ENCODE measurements at places on chromosomes 12 and 14.

DNA sequence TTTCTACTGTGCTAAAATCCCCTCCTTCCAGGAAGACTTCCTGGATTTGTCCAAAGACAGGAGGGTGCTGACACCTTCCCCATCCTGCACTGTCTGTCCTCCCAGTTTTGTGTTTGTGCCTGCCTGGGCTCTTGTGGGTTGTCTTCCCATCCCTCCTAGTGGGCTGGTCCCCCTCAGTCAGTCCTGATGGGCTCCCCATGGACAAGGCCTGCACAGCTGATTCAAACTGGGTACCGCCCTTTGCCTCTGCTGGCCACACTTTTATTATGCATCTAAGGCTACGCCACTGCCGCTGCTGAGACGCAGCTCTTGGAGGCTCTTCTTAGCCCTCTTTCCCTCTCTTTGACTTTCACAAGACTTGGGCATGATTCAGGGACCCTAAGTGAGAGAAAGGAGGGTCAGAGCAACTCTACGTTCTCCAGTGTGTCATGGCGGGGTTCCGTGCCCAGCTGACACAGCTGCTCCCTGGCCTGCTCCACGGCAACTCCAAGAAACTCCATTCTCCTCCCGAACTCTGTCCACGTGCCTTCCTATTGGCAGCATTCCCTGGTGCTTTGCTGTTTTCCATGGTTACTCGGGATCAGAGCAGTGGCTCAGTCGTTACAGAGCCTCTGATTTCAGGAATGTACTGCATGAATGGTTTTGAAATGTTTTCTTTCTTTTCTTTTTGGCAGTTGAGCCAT lies 3.8 kb upstream of the KRT85 start:
- no peak for DNase-seq

DNA sequence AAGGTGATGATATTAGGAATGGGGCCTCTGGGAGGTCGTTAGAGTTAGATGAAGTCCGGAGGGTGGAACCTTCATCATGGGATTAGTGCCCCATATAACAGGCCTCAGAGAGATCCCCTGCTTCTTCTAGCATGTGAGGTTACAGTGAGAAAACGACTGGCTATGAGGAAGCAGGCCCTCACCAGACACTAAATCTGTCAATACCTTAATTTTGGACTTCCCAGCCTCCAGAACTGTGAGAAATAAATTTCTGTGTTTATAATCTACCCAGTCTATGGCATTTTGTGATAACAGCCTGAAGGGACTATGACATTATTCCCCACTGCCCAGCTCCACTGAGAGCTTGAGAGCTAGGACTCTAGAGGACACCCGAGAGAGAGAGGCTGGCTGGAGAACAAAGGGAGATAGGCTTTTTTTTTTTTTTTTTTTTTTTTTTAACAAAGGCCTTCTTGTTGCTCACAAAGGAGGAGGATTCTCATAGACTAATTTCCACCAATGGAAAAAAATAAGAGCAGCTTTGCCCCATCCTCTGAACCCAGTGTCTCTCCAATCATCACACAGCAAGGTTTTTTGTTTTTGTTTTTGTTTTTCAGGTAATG lies 87.8 kb upstream of the EEA1 start:
- DNase-seq: no peak

GRCh38 chr12:50937653-50938052 lies 14.7 kb upstream of the HIGD1C start:
- DNase-seq: no peak

- DNase-seq: no peak
Observed at GRCh38 chr12:12121061-12121460, 50.3 kb downstream of the BCL2L14 start.

GRCh38 chr12:47828976-47829482 lies 9.3 kb upstream of the HDAC7 start:
- DNase-seq: no peak

GRCh38 chr12:79897617-79898016 lies 37.3 kb downstream of the PPP1R12A start:
- DNase-seq: no peak

- DNase-seq: no peak
Observed at GRCh38 chr14:65211341-65211987, 109.1 kb upstream of the MAX start.

- DNase-seq: no peak
Observed at GRCh38 chr12:105930557-105931503, 207.9 kb downstream of the NUAK1 start.

Data from esophagus squamous epithelium (tissue), 5 donors.